Psoas muscle (tissue), 8 donors: ENCODE measurements at places on chromosomes 13 and 19.
A peak's percentile ranks its signal among the peaks of the same experiment; 100 is the strongest.

GRCh38 chr19:2602391-2603181 lies 99.9 kb downstream of the GNG7 start:
- DNase-seq, result peak; percentile 85

DNA sequence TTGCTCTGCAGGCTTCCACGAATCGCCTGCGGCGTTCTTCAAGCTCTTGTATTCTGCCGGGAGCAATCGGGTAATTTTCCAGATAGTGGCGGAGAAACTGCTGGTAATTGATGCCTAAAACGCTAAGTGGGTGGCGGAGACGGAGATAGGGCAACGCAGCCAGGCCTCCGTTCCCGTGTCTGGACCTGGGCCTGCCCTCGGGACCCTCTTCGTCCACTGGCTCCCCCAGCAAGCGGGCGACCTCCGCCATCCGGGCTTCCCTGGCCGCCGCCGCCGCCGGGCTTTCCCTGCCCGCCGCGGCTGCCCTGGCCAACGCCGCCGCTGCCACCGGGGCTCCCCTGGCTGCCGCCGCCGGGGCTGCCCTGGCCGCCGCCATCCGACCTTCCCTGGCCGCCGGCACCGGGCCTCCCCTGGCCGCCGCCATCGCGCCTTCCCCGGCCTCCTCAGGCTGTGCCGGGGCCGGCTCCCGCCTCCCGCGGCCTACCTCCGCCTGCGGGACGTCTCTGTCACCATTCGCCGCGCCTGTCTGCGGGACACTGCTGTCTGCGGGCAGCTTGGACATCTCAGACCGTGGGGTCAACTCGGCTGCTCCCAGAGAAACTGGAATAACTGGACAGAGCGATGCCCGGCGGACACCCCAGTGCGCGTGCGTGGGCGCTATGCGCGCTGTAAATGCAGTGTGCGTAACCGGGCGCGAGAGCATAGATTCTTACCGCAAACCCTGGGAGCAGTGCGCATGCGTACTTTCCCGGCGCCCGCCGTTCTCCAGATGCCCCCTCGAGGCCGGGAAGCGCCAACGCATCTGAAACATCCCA lies at the start of gene EID2:
Gene EID2, minus strand, starts transcription at position 644 of the 815 bp plus-strand sequence. Its CDS starts 82 bp downstream, at position 562.
- peak; percentile 95 for DNase-seq

GRCh38 chr13:63636316-63636993 lies 2220.8 kb upstream of the PCDH20 start:
- no peak for DNase-seq

DNA sequence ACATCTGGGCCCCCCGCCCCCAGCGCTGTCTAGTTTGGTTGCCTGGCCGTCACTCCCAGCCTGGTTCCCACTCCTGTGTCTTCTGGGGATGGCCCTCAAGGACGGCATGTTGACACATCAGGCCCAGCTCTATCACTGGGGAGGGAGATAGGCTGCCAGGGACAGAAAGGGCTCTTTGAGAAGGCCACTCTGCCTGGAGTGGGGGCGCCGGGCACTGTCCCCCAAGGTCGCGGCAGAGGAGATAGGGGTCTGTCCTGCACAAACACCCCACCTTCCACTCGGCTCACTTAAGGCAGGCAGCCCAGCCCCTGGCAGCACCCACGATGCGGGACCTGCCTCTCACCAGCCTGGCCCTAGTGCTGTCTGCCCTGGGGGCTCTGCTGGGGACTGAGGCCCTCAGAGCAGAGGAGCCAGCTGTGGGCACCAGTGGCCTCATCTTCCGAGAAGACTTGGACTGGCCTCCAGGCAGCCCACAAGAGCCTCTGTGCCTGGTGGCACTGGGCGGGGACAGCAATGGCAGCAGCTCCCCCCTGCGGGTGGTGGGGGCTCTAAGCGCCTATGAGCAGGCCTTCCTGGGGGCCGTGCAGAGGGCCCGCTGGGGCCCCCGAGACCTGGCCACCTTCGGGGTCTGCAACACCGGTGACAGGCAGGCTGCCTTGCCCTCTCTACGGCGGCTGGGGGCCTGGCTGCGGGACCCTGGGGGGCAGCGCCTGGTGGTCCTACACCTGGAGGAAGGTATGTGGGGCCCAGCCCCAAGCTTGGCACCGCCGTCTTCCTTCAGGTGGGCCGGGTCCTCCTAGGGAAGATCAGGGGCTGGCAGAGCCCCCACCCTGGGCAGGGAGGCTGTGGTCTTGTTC lies at the start of gene AMH:
Gene AMH, plus strand, starts transcription at position 314 of the 857 bp plus-strand sequence. Its CDS starts 10 bp downstream, at position 324.
- DNase-seq, result no peak

GRCh38 chr19:7705387-7706187 lies 3.7 kb upstream of the FCER2 start:
- peak; percentile 63 for DNase-seq

- DNase-seq, result peak; percentile 87
Observed at GRCh38 chr19:4851551-4852290, 15.7 kb downstream of the PLIN3 start.

DNA sequence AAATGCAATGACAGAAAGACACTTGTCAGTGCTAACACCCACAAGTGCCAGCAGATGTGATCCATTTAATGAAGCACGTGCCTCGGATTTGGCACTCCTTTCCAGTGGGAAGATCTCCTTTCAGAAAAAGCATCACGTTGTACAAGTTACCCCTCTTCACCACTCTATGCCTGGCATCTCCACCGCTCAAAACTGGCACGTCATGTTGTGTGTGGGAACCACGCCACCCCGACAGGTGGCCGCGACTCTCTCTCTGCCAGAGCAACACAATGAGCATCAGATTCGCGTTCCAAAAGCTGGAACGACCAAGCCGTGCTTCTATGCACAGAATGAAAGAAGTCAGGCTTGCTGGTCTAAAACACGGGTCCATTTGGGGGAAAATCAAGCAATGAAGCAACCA lies 24.3 kb downstream of the TMTC4 start:
- DNase-seq, result no peak
